Right renal cortex interstitium (tissue), 3 donors: ENCODE measurements at places on chromosomes 7 and 10. TPM values are rescaled to one million over a fixed set of nuclear protein-coding genes. Genes with fewer than 3 reads are reported as not detected.

DNA sequence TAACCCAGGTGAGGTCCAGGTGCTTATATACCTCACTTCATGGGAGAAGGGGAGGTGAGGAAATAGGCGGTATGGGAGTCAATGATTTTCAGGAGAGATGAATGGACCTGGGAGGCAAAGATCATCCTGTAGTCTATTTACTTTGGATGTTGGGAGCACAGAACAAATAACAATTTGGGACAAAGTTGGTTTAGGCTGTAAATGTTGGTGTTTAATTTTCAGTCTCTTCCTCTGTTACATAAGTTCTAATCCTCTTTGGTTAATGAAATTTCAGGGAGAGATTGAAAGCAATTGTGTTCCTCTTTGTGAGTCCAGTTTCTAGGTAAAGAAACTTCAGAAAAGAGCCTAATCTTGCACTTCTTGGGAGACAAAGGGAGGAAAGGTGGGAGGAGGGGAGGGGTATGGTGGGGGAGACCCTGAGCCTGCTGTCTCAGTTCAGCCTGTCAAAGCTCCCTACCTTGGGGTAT is 46.9 kb downstream of the AKR1C4 start:
- DNase-seq, result no peak

GRCh38 chr10:58574058-58574457 is 61.4 kb downstream of the BICC1 start:
- no peak for DNase-seq

GRCh38 chr10:72503241-72503640 is 122.6 kb downstream of the MICU1 start:
- no peak for DNase-seq

DNA sequence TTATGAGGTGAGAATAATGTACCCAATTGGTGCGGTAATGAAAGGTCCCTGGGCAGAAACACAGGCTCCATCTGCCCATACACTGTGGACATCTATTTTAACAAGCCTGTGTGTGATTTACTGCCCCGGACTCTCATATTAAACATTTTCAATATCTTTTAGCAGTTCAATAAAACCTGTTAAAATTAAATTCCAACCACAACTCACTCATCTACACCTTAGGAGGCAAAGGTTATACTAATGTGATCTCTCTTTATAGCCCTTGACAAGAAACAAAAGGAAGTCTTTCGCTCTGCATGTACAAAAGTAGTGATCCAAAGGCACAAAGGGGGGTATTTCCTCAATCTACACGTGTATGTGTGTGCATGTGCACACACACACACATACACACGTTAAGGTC is 186.0 kb downstream of the PARD3 start:
- no peak for DNase-seq

DNA sequence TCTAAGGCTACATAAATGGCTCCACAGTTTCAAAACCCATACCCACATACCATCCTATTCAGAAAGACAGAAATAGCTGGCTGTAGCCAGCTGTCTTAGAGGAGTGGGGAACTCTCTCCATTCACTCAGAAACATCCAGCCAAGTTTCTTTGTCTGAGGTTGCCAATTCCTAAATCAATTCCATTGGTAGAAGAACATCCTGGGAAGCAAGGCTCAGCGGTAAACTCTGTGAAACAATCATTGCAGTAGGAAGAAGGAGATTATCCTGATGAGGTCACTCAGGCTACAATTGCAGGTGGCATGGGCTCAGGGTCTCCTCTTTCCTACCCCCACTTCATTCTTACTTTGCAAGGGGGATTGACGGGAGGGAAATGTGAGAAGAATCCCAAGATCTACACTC is 154.0 kb downstream of the ETV1 start:
- DNase-seq, result no peak

GRCh38 chr7:127973832-127974231 is 57.4 kb downstream of the LRRC4 start:
- no peak for DNase-seq

DNA sequence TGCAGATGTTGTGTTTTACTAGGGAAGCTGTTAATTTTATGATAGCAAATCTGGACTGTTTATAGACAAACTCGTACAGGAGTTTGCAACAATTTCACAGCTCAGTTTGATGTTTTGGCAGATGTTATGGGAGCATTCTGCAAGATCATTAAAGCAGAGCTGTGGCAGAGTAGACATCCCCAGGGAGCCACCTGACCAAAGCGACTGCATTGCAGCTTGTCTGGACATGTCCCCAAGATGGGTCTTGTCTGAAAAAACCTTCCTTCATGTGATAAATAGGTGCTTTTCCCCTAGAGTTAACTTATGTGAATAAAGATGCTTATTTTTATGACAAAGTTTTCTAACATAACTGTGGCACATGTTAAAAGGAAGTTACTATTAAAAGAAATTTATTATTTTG is 91.2 kb upstream of the GPR141 start:
- no peak for DNase-seq

GRCh38 chr10:22017283-22018020 is 13.9 kb upstream of the DNAJC1 start:
- no peak for DNase-seq

DNA sequence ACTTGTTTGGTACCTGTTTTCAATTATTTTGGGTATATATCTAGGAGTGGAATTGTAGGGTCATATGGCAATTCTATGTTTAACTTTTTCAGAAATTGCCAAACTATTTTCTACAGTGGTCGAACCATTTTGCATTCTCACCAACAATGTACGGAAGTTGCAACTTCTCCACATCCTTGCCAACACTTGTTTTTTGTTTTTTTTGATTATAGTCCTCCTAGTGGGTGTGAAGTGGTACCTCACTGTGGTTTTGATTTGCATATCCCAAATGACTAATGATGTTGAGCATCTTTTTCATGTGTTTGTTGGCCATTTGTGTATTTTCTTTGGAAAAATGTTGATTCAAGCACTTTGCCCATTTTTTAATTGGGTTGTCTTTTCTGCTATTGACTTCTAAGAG is 122.1 kb downstream of the RPS24 start:
- DNase-seq, result no peak

- DNase-seq, result no peak
Measured at GRCh38 chr7:113915956-113916355, 2.9 kb downstream of the PPP1R3A start.

DNA sequence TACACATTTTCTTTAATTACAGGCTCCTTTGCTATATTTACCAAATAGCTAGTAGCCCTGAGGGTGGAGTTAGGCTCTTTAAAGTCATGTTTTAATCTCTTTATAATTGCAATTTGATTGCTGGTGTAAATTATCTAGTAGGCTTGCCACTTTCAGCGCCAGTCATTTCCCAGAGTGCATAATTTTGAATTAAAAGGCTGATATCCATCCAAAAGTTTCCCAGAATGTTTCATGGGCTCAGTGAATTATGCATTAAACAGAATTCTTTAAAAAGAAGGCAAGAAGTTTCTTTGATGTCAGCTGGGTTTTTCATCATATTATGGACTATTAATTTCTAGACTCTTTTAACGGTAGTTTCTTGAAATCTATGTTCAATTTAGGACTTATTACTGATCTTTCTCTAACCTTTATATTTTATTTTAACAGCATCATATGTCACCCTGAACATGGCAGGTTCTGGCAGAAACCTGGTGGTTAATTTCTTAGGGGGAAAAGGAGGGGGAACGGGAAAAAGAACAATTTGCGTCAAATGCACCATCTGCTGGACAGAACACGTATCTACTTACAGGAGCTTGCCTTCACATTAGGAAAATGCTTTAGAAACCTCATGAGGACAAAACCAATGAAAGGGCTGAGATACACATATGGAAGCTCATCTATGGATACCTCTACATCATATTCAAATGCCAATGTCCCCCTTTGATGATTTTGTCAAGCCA is 171.1 kb downstream of the GRM3 start:
- peak; percentile 5 for DNase-seq

DNA sequence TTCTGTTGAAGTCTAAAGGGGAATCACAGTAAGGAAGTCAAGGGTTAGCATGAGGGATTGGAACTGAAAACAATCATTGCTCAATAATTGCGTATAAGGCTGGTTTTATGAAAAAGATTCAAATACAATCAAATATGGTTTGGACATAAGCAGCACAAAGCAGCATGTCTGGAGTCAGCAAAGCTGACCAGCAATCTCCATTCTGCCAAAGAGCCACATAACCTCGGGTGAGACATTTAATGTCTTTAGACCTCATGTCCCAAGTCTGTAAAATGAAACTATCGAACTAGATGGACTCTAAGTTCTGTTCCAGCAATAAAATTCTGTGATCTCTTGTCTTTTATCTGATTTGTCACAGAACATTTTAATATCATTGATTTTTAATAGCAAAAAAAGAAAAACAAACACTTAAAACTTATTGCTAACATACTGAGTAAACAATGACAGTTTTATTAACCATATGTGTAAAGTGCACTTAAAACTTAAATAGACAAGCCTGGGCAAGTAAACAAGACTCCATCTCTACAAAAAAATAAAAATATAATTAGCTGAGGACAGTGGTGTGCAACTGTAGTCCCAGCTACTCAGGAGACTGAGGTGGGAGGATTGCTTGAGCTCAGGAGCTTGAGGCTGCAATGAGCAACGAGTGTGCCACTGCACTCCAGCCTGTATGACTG is 217.0 kb downstream of the MAGI2 start:
- DNase-seq, result no peak

DNA sequence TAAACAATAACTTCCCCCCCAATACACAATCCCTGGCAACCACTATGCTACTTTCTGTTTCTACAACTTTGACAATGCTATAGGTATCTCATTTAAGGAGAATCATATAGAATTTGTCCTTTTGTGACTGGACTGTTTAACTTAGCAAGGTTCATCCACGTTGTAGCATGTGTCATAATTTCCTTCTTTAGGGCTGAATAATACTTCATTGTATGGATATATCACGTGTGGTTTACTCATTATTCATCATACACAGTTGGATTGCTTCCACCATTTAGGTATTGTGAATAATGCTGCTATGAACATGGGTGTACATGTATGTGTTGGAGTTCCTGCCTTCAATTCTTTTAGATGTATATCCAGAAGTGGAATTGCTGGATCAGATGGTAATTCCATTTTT is 111.0 kb downstream of the LMBR1 start:
- no peak for DNase-seq

GRCh38 chr7:130831817-130832481 is 97.9 kb upstream of the KLF14 start:
- peak; percentile 9 for DNase-seq

DNA sequence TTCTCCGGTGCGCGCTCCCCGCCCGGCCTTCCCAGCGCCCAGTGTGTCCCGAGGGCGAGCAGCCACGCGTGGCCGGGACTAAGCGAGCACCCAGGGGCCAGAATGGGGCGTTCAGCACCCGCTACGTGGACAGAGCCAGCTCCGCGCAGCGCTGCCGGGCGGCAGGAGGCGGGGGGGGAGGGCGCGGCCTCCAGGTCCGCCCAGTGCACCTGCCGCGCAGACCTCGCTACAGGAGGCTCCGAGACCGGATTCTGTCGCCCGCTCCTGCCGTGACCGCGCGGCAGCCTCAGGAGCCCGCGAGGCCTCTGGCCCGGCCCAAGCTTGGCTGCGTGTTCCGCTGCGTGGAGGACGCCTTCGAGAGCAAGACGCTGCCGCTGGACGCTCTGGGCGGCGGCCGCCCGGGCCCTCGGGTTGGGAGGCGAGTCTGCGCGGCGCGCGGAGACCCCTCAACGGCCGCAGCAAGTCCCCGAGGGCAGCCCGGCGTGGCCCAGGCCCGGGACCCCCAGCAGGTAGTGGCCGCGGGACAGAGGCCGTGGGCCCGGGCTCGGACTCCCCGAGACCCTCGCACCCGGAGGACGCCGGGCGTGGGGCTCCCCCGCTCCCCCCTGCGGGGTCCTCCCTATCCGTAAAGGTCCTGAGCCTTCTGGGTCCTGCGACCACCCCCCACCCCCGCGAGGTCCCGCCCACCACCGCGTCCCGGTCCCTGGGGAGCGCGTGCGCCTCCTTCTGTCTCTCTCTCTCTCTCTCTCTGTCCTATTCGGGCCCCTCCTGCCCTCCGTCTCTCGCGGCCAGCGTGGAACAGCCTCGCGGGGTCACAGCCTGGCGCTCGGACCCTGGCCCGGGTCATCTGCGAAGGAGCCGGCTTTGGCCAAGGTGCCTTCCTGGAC is 904 bp upstream of the DPYSL4 start:
- DNase-seq, result no peak

DNA sequence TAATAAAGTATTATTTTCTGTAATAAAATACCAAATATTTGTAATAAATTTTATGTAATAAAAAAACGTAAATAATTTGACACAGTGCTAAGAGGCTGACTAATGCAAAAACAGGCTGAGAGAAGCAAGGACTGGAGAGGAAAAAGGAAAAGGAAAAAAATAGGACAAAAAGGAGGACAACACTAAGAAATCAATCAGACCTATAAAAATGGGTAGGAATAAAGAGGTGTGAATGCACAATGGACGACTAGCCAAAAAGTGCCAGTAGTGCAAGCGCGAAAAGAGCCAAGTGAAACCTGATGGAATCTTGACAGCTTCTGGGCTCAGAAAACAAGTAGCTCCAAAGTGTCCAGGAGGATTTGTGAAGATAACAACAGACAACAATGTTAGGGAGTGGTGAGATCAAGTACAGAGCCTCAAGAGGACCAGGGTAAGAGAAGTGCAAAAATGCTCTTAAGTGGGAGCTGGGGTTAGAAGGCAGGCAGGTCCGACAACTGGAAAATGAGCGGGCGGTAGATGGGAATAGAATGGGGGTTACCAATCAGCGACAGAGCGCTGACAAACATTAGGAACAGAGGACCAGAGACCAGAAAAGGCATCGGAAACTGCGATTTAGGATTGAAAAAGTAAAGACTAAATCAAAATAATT is 1.2 kb downstream of the BRAF start:
- DNase-seq, result no peak

GRCh38 chr10:6973899-6974298 is 393.8 kb upstream of the PRKCQ start:
- DNase-seq, result no peak

GRCh38 chr7:116510795-116511194 is 11.3 kb downstream of the CAV2 start:
- DNase-seq, result no peak

SAMD9L gene
- 2.5 TPM for polyA plus RNA-seq

PNPLA8 gene
- polyA plus RNA-seq, result 44.7 TPM

LAMB4 gene
- 7.0 TPM for polyA plus RNA-seq

FAM20C gene
- 59.7 TPM for polyA plus RNA-seq

LRRC17 gene
- polyA plus RNA-seq, result 86.7 TPM

UPP1 gene
- polyA plus RNA-seq, result 13.0 TPM

RHOBTB1 gene
- 87.4 TPM for polyA plus RNA-seq

TRIM50 gene
- polyA plus RNA-seq, result 0.21 TPM

SLC35B4 gene
- 24.2 TPM for polyA plus RNA-seq

DPP6 gene
- 45.7 TPM for polyA plus RNA-seq

CPA1 gene
- polyA plus RNA-seq, result 2.5 TPM

MSS51 gene
- polyA plus RNA-seq, result 1.7 TPM

MAGI2 gene
- 39.1 TPM for polyA plus RNA-seq

CUEDC2 gene
- polyA plus RNA-seq, result 72.0 TPM

WDR86 gene
- 23.6 TPM for polyA plus RNA-seq

FAM241B gene
- 9.7 TPM for polyA plus RNA-seq
